ENCODE measurements at places on chromosomes 16 and 17.
A peak's percentile ranks its signal among the peaks of the same experiment; 100 is the strongest.

- DNase-seq, result no peak
Measured at GRCh38 chr16:56281249-56281805, 90.0 kb downstream of the GNAO1 start.

- DNase-seq, result no peak
Measured at GRCh38 chr17:691423-691822, 23.2 kb downstream of the VPS53 start.

DNA sequence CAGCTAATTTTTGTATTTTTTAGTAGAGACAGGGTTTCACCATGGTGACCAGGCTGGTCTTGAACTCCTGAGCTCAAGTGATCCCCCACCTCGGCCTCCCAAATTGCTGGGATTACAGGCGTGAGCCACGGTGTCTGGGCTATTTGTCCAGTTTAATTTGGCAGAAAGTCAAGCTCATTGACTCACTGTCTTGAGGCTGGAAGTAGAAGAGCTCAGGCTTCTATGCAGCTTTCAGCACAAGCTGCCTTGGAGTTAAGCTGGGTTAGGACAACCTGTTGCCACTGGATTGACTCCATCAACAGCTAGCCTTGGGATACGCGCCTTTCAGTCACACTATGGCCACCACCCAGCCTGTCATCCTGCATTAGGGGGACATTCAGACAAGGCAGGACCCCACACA lies 76.2 kb upstream of the DNAH17 start:
- DNase-seq, result no peak

GRCh38 chr17:46738544-46738943 lies 79.9 kb downstream of the WNT3 start:
- DNase-seq, result no peak

GRCh38 chr16:27404163-27404823 lies 2.3 kb downstream of the IL21R start:
- DNase-seq, result no peak

- DNase-seq, result no peak
Measured at GRCh38 chr16:2784358-2785100, 2.8 kb downstream of the PRSS33 start.

- DNase-seq, result no peak
Measured at GRCh38 chr16:69542974-69543373, 22.8 kb upstream of the NFAT5 start.

DNA sequence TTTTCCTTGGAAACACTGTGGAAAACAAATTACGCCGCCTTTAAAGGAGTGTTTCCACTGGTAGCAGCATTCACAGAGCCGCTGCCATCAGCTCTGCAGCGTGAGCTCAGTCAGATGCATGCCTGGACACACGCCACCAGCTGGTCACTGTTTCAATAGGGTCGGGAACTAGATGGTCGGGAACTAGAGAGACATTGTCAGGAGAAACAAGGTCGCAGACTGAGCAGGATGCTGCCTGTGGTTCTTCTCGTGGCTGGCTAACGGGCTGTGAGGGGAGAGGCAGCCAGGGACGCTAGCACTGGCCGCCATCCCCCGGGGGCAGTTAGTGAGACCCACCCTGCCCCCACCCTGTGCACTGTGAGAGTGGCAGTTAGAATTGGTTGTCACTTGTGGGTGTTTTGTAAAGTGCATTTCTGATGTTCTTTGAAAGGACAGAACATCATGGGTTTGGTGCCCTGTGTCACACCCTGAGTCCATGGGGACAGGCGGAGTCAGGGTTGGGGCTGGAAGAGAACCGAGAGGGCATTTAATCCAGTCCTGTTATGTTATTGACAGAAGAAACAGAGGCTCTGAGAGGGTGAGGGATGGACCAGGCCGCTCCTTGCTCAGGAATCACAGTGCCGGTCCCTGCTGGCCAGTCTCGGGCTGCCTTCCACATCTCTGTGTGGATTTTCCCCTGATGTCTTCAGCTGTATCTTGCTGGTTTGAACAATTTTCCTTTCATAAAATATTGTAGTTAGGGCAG lies 86.3 kb downstream of the SPECC1 start:
- DNase-seq, result no peak

- no peak for DNase-seq
Measured at GRCh38 chr17:16459271-16459670, 32.7 kb downstream of the LRRC75A start.

DNA sequence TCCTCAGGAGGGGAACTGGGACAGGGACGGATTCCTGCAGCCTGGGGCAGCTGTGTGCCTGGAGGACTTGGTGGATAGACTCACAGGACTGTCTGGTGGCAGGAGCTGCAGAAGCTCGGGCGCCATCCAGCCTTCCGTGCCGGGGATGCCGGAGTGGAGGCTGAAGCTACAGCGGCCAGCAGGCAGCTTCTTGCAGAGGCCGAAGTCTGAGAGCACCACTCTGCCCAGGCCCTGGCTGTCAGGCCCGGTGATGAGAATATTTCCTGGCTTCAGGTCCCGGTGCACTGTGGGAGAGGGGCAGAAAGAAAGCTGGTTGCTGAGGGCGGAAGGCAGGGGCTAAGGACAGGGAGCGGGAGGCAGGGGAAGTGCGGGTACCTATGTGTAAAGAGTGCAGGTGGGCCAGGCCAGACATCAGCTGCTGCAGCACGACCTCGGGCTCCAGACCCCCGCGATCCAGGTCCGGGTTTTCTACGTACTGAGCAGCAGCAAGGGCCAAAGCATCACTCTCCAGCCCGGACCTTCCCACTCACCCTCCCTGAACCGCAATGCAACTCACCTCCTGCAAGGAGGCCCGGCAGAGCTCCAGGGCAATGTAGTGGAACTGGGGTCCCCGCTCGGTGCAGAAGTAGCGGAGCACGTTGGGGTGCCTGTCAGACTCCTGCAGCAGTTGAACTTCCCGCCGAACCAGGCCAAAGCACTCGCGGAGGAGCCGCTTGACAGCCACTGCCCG lies 16.1 kb downstream of the PLK1 start:
- DNase-seq, result no peak

DNA sequence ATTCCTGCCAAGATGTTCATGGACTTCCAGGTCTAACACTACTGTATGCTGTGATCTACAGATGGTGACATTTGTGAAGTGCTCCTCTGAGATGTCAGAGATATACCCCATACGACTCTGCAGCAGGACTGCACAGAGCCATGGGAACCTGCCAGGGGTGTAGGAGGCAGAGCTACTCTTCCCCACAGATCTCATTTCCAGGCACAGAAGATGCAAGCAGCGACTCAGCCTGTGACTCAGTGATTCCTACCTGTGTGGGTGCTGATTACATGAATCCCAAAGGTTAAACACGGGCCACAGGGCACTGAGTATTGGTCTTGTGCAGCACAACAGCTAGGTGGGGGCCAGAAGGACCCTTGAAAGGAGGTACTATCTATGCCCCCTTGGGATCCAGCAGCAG lies 137.0 kb upstream of the SOX9 start:
- no peak for DNase-seq

GRCh38 chr17:64331931-64332493 lies 58.6 kb downstream of the PECAM1 start:
- DNase-seq, result no peak

- DNase-seq, result peak; percentile 29
Measured at GRCh38 chr17:3890082-3890877, 2.6 kb downstream of the CAMKK1 start.

GRCh38 chr16:78562111-78562510 lies 462.7 kb downstream of the WWOX start:
- DNase-seq, result peak; percentile 13

GRCh38 chr16:69397821-69398521 lies 12.2 kb upstream of the TERF2 start:
- DNase-seq, result no peak

GRCh38 chr16:55955845-55956244 lies 80.7 kb upstream of the CES5A start:
- no peak for DNase-seq

DNA sequence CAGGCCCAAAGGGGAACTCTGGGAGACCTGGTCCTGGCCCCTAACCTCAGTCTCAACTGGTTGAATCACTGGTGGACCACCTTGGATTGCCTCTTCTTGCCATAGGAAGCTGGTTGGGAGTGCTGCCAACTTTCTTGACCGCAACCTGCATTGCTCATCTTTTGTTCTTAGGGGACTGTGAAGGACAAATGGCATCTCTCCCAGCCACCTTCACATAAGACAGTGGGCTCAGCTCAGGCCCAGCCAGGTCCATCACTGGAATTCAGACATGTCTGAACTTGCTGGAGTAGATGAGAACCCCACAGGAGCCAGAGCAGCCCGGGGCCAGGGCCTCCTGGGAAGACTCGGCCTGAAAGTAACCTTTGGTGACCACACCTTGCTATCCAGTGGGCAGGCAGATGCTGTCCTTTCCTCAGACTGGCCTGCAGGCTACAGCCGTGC lies 18.8 kb downstream of the ADORA2B start:
- no peak for DNase-seq

- no peak for DNase-seq
Measured at GRCh38 chr17:45679426-45679825, 104.7 kb upstream of the CRHR1 start.

GRCh38 chr16:27321013-27321915 lies 7.5 kb downstream of the IL4R start:
- DNase-seq, result no peak

- no peak for DNase-seq
Measured at GRCh38 chr17:4893272-4893671, 6.1 kb upstream of the C17orf107 start.

DNA sequence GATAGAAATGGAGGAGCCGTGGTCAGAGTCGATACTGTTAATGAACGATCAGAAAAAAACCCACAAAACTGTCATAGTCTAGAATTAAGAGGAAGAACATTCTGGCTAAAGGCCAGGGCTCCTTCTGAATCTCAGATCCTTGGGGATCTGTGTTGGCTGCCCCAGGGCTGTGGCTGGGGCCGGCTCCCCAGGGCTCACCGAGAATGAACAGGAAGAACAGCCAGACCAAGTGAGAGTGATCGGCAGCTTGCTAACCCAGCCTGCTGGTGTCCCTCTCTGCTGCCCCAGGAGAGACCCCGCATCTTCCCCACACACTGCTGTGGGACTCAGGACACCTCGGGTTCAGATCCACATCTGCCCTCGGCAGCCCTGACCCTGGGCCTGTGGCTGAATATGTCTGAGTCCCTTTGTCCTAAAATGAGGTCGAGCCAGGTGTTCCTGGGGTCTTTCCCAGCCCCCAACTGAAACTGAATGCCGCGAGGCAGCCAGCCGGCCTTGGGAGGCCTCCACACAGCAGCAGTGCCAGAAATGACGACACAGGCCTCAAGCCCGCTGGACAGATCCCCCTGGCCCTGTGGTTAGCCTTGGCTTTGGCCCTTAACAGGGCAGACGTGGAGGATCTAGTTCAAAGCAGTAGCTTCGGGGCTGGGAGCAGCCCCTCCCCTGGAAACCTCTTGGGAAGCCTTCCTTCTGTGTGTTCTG lies 23.9 kb upstream of the CLEC18A start:
- DNase-seq, result no peak

- no peak for DNase-seq
Measured at GRCh38 chr16:70804734-70805169, 3.8 kb upstream of the VAC14 start.

GRCh38 chr17:58084317-58084981 lies 1.2 kb downstream of the DYNLL2 start:
- peak; percentile 3 for DNase-seq

- no peak for DNase-seq
Measured at GRCh38 chr16:56357241-56357764, 68.0 kb downstream of the AMFR start.
